T-helper 22 cell (primary cell): ENCODE measurements at places on chromosomes 5 and 9.

GRCh38 chr9:108356806-108357205 lies 499.0 kb downstream of the ACTL7B start:
- DNase-seq = no peak

GRCh38 chr9:124475158-124475867 lies 25.1 kb downstream of the ADGRD2 start:
- no peak for DNase-seq

DNA sequence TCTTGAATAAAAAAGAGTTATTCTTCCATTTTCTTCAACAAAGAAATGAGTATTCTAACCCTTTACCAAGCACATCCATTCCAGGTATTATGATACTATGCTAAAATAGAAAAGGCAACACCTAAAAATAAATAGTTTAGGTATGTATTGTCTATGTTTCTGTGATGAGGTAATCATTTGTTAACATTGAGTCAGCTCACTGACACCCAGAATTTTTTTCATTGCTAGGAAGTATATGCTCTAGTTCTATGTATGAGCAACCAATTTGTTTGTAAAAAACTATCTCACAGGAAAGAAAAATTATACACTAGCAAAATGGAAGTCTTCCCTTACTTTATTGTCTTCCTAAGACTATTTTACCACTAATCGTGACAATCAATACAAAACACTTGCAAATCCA lies 615.6 kb upstream of the GRIN3A start:
- DNase-seq = no peak

GRCh38 chr9:110807956-110808598 lies 139.5 kb downstream of the MUSK start:
- DNase-seq = no peak

DNA sequence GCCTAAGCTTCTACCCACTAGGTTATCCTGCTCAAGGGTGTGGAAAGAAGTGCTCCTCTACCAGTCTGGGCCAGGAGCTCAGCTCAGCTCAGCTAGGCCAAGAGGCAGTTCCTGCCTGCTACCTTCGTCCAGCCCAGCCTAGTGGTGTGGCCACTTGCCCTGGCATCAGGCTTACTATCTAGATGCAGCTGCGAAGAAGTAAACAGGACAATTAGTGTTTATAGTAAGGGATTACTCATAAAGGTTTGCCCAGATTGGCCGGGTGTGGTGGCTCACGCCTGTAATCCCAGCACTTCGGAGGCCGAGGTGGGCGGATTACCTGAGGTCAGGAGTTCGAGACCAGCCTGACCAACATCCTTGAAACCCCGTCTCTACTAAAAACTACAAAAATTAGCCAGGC lies 12.8 kb upstream of the SPATA24 start:
- DNase-seq = no peak

- no peak for DNase-seq
Measured at GRCh38 chr9:79970146-79970425, 398.3 kb downstream of the TLE4 start.

- DNase-seq = no peak
Measured at GRCh38 chr5:10384483-10384882, 31.0 kb downstream of the MARCHF6 start.

DNA sequence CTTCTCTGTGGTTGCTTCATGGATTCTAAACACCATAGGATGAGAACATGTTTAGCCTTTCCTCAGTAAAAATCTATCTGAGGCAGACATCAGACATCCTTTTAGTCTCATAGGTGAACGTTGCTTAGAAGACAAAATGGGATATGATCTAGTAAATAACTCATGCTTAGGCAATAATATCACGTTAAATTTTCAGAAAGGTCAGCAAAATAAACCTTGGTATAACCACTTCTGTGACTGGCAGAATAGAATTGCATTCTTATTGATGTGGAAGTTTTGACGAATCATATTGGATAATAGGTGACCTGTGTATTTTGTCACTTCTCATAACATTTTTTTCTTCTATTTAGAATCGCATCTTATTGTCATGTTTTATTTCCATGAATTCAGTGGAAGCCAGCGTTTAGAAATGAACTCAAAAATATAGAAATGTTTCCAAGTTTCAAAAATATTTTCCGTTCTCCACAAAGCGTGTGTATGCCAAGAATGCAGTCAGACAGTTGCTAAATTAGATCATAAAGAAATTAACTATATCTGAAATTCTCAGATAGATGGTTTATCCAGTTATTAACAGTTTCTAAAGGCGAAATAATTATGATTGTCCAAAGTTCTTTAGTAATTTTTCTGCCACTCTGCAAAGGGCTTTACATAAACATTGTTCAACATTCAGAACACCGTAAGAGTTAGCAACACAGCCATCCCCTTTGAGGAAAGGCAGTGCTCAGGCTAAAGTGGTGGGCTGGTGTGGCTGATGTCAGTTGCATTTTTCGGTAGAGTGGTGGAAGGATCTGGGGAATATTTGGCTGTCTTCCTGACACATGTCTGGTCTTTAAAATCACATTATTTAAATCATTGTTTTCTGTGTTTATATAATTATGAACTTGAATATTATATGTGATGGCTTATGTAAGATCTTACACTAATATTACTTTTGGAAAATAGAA lies 827.2 kb downstream of the MTRR start:
- DNase-seq = no peak

- DNase-seq = no peak
Measured at GRCh38 chr5:112752335-112752734, 14.7 kb downstream of the APC start.

- no peak for DNase-seq
Measured at GRCh38 chr5:65702036-65702435, 19.9 kb downstream of the SGTB start.

DNA sequence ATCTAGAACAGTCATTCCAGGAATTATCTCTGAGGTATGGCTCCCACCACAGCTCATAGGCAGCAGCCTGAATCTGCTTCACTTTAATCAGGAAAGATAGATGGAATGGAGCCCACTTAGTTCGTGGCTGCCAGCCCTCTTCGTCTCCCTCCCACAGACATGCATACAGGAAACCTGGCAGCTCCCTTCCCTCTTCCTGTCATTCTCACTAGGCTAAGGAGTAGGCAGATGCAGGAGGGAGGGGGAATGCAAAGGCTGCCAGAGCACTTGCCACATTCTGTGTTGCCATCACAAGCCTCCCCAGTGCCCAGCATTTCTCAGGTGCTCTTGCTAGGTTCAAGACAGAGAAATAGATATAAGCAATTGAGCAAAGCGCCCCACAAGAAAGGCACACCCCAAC lies 378.9 kb downstream of the ELAVL2 start:
- DNase-seq = no peak

DNA sequence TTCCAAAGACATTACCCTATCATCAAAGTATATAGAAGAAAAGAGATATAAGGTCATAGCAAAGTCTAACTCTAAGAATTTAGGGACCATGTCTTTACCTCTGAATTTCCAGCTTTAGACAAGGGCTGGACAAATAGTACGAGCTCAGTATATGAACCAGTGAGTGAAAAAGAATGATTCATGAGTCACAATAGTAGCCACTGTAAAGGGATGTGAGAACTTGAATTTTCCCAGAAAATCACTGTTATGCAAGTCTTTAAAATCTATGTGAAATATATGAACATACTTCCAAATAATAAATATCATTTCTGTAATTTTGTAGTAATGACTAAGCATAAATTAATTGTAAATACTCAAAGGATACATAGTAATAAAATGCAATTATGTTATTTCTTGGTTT lies 305.9 kb upstream of the PRR16 start:
- DNase-seq = no peak

GRCh38 chr5:157168286-157168685 lies 2.2 kb upstream of the GARIN3 start:
- DNase-seq = no peak
